Iris pigment epithelial cell (primary cell): ENCODE measurements at places on chromosomes 7 and 10.

DNA sequence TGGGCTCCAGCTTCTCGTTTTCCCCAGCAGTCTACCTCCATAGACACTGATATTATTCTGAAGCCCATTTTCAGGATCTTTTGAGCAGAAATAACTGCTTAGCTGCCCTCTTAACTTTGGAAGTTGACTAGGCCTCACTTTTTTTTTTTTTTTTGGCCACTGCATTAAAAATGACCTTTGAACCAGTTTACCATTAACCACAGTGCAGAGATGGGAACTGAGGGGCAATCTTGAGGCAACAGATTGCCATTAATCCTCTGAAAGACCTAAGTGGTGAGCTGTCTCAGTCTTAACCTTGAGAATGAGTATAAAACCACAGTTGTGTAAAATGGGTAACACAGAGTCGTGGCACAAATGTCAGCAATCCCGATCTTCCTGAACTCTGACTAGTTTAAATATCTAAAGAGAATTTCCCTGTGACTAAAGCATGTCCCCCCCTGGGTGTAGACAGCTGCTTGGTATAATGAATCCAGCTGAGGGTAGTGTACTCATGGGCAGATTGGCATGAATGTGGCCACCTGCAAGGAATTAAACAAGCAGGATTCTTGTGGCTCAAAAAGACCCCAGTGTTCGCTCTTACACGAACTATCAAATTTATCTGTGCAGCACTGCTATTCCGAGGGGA lies 46.1 kb upstream of the FMC1 start:
- peak; percentile 18 for DNase-seq

- peak; percentile 74 for DNase-seq
These were observed 154.8 kb downstream of the LRRC4 start for GRCh38 chr7:127876393-127876792.

DNA sequence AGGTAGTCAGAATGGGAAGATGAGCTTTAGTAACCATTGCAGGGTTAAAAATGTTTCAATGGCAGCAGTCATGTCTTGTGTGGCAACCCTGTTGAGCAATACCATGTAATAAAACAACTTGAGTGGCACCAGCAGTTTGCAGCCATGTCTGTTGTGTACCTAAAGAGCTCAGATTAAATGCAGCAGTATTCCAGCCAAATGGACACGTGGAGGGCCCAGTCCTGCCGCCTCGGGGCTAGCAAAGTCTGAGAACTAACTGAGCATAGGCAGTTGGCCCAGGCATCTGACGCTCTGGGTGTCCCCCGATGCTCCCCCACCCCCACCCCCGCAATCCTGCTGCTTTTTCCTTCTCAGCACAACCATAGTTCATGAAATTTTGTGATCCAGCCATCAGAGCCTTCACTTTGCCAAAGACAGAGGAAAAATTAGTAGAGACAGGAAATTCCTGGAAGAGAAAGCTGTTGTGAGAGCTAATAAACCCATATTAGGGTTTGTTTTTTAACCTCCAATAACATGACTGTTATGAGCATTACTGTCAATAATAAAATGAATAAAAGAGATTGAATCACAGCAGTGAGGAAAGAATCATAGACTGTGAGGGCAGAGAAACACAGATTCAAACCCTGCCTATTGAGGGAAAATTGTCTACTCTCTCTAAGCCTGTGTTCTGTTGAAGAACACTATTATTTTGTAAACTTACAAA lies 220.6 kb upstream of the RHOBTB1 start:
- peak; percentile 9 for DNase-seq

- DNase-seq = no peak
These were observed 156.7 kb upstream of the BET1 start for GRCh38 chr7:94160719-94161435.

- DNase-seq = peak; percentile 6
These were observed 472.0 kb upstream of the FZD8 start for GRCh38 chr10:36114141-36114540.

DNA sequence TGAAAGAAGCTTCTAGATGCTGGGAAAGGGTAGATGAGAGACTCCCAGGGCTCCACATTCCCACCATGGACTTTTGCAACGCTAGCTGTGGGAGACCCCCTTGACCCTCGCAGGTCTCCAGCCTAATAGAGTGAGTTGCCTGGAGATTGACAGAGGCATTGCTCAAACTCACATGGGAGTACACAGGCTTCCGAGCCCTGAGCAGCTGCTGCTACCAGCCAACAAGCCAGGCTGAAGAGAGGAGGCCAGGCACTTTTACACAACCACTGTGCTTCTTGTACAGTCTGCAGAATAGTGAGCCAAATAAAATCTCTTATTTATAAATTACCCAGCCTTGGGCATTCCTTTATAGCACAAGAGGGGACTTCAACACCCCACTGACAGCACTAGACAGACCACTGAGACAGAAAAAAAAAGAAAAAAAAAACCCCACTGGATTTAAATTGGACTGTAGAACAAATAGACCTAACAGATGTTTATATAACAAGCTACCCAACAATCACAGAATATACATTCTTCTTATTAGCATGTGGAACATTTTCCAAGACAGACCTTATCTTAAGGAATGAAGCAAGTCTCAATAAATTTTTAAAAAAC lies 146.2 kb downstream of the ZFAND4 start:
- DNase-seq = no peak

- peak; percentile 37 for DNase-seq
These were observed 6.2 kb downstream of the EIF3B start for GRCh38 chr7:2360796-2361195.

- no peak for DNase-seq
These were observed 27.9 kb upstream of the HPS1 start for GRCh38 chr10:98474628-98475027.

- peak; percentile 44 for DNase-seq
These were observed 5.7 kb downstream of the GATA3 start for GRCh38 chr10:8060010-8060703.

- DNase-seq = peak; percentile 43
These were observed 16.5 kb upstream of the DDIT4 start for GRCh38 chr10:72257051-72257892.

DNA sequence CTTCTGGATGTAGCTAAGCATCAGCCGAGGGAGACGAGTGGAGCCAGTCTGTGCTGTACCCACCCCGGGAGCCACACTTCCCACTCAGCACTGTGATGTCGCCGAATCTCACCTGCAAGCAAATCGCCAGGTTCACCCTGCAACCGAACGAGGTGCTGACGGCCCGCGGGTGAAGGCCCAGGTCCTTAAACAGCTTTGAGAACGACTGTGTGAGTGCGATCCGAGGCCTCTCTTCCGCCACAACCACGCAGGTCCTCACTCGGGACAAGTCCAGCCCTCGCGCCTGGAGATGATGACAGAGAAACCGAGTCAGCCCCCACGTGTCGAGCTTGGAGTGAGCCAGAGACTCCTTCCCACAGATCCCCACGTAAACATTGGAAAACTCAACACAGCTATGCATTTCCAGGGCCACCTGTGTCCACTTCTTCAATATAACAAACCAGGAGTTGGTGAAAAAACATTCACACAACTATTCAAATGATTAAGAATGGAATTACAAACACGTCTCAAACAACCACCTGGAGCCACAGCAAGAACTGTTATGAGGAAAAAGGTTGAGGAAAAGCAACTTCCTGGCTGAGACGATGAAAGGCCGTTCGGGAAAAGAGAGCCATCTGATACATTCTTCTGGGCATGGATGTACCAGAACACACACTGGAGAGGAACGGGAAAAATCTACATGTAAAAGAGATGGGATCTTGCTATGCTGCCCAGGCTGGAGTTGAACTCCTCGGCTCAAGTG lies 191.8 kb downstream of the ZMYND11 start:
- DNase-seq = no peak

DNA sequence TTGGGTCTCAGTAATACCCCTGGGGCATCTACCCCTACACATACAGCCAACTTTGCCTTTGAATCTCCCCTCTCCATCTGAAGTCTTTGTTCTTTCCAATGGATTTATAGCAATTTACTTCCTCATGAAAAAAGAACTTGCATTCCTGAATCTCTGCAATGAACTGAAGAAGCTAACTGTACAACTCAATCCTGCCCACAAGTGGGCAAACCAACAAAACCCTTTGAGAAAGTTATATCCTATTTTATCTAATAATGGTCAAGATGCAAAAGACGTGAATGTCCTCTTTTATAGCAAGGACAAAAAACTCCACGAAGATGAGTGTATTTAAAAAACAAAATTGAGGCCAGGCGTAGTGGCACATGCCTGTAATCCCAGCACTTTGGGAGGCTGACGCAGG lies 991.3 kb downstream of the LRMDA start:
- no peak for DNase-seq

- DNase-seq = no peak
These were observed 141.9 kb downstream of the RPS24 start for GRCh38 chr10:78175444-78176015.

DNA sequence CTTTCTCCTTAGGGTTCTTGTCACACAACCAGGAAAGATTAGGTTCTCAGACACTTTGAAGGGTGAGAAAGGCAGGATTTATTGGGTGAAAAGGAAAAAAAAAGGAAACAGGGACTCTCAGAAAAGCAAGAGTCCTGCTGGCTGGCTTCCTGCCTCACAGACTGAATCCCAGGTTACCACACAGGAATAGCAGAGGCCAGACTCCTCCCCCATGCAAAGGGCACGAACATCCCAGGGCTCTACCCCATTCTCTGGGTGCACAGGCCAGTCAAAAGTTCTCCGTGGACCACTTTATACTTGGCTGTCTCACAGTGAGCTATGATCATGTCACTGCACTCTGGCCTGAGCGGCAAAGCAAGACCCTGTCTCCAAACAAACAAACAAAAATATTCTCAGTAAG lies 42.6 kb downstream of the HOXA1 start:
- no peak for DNase-seq

DNA sequence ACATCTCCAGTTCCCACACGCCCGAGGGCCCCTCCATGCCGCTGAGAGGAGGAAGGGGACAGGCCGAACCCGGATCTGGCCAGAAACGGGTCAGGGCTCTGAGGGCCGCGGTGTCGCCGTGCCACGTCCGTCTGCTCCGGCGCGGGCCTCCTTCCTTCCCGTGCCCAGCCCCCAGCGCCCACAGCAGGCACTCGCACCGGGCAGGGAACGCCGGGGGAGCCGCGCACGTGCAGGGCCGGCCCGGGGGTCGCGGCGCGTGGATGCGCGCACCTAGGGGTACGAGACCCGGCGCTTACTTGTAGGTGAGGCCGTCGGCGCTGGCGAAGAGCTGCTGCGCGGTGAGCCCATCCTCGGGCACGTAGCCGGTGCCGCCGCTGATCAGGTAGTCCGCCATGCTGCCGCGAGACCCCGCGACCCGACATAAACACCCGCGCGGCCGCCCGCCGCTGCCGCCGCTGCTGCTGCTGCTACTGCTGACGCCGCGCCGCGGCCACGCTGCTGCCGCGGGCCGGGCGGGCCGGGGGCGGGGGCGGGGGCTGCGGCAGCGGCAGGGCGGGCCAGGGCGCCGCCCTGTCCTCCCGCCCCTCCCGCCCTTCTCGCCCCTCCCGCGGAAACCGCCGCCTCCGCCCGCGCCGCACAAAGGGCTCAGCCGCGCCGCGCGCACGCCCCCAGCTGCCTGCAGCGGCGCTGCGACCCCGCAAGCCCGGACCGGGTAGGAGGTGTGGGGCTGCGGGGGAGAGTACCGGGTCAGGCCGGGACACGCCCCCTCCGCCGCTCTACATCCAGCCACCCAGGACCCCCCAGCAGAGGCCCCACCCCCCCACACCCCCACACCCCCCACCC lies 4.1 kb downstream of the IMPDH1 start:
- peak; percentile 35 for DNase-seq

DNA sequence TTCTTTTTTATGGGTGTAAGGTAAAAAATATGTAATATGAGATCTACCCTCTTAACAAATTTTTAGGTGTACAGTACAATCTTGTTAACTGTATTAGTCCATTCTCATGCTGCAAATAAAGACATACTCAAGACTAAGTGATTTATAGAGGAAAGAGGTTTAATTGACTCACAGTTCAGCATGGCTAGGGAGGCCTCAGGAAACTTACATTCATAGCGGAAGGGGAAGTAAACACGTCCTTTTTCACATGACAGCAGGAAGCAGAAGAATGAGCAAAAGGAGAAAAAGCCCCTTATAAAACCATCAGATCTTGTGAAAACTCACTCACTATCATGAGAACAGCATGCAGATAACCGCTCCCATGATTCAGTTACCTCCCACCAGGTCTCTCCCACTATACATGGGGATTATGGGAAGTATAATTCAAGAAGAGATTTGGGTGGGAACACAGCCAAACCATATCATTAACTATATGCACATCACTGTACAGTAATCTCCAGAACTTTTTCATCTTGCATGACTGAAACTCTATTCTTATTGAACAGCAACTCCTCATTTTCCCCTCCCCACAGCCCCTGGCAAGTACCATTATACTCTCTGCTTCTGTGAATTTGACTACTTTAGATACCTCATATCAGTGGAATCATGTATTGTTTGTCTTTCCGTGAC lies 127.4 kb downstream of the WNT2 start:
- DNase-seq = no peak

DNA sequence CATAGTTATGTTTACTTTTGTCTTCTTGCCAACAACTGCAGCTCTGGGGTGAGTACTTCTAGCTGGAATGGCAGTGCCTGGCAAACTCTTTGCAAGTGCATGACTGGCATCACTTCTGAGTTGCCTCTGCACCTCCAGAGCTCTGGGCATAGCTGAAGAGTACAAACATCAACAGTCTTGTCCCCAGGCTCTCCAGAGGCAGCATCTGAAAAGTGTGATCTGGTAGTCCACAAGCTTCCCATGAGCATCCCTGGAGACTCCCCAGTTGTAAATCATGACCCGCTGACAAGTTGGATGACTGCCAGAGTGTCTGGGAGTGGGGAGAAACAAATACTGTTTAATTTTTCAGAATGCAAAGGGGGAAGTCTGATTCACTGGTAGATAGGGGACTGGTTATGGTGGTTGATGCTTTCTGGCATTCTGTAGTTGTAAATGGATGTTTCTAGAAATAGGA lies 138.9 kb upstream of the CDK13 start:
- DNase-seq = peak; percentile 14

- peak; percentile 29 for DNase-seq
These were observed 32.7 kb upstream of the VSIR start for GRCh38 chr10:71805776-71806703.

GRCh38 chr7:100629117-100629716 lies 12.1 kb downstream of the TFR2 start:
- DNase-seq = peak; percentile 32

DNA sequence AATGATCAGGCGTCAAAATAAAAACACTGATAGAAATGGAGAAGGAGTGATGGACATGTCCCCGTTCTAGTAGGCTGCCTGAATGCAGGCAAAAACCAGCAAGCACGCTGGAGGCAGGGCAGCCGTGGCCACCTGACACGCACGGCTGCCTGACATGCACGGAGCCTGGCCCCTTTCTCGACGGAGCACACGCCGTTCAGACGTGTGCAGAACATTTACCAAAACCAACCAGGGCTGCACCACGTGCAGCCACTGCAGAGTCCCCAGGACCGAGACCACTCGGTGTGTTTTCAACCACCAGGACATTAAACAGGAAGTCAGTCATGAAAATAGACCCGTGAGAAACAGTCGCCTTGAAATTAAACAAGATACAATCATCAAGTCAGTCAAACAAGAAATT lies 61.9 kb upstream of the NKX6-2 start:
- DNase-seq = no peak

DNA sequence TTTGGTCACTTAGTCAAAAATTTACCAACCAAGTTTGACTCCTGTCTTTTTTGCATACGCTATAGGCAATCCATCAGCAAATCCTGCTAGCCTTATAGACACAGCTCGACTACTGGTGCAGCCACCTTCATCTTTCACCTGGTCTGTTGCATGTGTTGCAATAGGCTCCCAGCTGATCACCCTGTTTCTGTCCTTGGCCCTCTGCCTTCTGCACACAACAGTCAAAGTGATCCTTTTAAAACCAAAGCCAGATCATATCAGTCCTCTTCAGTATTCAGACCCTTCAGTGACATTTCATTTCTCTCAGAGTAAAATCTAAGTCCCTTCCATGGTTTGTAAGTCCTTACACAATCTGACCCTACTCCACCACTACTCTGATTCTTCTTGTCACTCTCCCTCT lies 10.9 kb upstream of the CDK6 start:
- DNase-seq = no peak
